ENCODE measurements at places on chromosomes 6 and 20. TPM values are rescaled to one million over a fixed set of nuclear protein-coding genes. Genes with fewer than 3 reads are reported as not detected.

DNA sequence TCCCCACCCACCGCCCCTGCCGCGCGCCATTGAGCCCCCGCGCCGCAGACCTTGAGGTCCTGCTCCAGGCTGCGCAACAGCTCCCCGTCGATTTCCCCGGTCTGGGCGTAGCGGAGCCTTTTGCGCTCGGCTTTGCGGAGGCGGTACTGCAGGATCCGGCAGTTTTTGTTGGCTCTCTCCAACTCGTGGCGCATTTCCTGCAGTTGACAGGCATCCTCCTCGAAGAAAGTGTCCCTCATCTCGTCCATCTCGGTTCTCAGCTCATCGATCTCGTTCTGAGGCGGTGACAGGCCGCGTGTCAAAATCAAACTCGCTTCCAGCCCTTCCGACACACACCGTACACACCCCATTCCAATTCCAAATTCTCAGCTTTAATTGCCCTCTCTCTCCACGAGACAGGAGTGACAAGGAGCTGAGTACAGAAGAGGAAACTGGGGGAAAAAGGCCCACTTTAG, 4.3 kb downstream of the MTCL3 start:
- H3K4me3 ChIP-seq = peak overlapping the region; percentile 90
- H3K4me1 ChIP-seq = peaks cover 42% of the 10 kb centered on the region
- peak; percentile 57 for DNase-seq
- peak overlapping the region; percentile 63 for H3K27ac ChIP-seq

DNA sequence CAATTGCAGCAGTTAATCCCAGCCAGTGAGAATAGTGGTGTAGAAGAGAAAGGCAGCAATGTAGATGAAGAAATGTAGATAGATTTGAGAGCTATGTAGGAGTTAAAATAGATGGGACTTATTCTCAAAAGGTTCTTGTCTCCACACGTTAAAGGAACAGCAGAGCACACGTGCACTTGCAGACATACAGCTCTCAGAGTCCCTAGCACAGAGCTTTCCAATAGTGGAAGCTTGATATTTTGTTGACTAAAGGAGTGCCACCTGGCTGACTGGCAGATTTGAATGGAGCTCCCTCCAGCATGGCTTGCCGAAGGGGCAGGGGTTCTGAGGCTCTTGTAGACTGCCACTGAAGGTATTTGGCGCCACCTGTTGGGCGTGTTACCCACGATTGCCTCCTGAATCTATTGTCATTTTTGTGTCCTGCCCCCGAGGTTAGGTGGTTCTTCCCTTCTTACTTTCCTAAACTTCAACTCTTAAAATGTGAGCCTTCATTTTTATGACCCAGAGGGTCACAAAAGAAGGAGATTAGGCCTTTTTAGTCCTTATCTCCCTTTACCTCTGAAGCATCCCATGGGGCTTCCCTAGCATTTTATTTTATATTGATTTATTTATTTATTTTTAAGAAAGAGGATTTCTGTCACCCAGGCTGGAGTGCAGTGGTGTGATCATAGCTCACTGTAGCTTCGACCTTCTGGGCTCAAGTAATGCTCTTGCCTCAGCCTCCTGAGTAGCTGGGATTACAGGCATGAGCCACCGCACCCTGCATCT, 16.4 kb downstream of the BRD2 start:
- peaks cover 19% of the 10 kb centered on the region for H3K4me1 ChIP-seq
- peaks cover 2% of the 10 kb centered on the region for H3K27me3 ChIP-seq
- DNase-seq = peak; percentile 75
- no peak overlapping the region for H3K4me3 ChIP-seq
- H3K36me3 ChIP-seq = peaks cover 30% of the 10 kb centered on the region

DNA sequence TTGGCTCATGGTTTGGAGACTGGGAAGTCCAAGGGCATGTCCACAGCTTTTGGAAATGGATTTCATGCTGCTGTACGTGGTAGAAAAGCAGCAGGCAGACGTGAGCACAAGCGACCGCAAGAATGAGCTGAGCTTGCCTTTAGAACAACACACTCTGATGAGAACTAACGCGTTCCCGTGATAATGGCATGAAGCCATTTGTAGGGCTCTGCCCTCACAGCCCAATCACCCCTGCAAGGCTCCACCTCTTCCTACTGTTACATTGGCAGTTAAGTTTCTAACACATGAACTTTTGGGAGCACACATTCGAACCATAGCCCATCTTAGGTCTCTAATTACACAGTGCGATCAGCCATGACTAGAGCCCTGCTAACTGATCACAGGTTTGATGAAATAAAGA, 107.5 kb upstream of the TMEM170B start:
- H3K36me3 ChIP-seq = no peaks in the 10 kb centered on the region
- DNase-seq = no peak
- H3K27me3 ChIP-seq = no peaks in the 10 kb centered on the region
- no peak overlapping the region for H3K27ac ChIP-seq
- no peak overlapping the region for H3K4me3 ChIP-seq

DNA sequence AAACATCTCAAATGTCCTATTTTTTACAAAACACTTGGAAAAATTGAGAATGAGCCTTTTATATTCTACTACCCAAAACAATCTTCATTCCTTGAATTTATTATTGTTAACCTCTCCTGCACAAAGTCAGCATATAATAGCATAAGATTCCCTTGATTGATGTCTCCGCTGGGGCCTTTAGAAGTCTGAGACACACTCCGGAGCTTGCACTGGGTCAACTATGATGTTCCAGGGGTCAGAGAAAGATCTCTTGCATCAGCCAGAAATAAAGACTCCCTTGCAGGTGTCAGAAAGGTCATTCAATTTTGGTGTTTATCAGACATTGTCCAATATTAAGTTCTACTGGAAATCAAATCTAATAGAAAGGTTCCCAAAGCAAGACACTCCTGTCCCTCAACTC, 29.7 kb upstream of the NHSL1 start:
- no peak overlapping the region for H3K27ac ChIP-seq
- H3K4me3 ChIP-seq = no peak overlapping the region
- H3K4me1 ChIP-seq = no peaks in the 10 kb centered on the region
- H3K27me3 ChIP-seq = peaks cover 30% of the 10 kb centered on the region

GRCh38 chr6:4256969-4257368, 121.6 kb upstream of the ECI2 start:
- H3K27me3 ChIP-seq = no peaks in the 10 kb centered on the region
- H3K4me3 ChIP-seq = no peak overlapping the region
- H3K36me3 ChIP-seq = no peaks in the 10 kb centered on the region
- no peak overlapping the region for H3K27ac ChIP-seq
- H3K4me1 ChIP-seq = no peaks in the 10 kb centered on the region

DNA sequence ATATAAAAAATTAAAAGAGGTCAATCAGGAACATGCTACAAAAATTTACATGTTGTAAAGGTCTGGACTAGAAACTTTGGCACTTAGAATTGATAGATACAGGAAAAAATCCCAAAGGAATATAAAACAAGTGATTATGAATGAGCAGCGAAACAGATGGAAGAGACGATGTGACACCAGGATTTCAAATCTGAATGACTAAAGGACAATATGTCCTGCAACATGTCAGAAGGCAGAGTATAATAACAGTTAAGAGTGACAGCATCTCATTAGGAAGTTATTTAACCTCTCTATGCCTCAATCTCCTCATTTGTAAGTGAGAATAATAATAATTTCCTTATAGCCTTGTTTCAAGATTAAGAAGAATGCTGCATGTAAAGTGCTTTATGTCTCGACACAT, 50.3 kb downstream of the FRK start:
- DNase-seq = no peak
- peaks cover 32% of the 10 kb centered on the region for H3K27me3 ChIP-seq
- no peak overlapping the region for H3K27ac ChIP-seq
- peaks cover 8% of the 10 kb centered on the region for H3K4me1 ChIP-seq
- H3K36me3 ChIP-seq = no peaks in the 10 kb centered on the region
- H3K4me3 ChIP-seq = no peak overlapping the region

DNA sequence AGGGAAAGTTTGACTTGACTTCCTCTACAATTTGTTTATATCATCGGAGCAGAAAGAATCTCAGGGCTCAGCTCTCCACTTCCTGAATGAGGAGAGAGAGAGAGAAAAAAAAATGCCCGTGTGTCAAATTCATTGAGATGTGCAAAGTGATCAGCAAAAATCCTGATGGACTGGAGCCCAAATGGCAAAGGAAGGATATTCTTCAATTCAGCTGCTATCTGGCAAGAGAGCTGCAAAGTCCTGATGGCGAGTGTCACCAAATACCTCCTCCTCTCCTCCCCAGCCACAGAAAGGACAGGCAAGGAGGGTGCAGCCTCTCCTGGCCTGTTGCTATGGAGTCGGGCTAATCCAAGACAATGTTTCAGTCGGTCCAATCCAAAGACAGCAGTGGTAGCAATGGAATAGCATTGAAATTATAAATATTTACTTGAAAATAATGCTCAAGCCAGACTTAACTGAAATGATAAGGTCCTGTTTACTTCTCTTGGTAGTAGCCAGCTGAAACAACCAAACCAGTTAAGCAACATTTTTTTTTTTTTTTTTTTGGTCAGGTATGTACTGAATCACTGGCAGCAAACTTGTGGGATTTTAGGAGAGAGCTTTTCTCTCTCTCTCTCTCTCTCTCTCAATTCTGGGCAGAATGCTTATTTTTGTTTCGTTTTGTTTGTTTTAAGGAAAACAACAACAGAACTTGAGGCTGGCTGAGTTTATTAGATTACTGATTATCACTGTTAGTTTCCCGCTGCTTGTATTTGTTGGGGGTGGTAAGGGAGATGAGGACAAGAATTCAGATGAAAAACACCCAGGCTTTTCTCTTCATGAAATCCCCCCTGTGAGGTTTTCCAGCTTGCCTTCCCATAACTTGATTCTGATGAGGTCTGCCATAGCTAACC, 204.2 kb downstream of the BCAS1 start:
- DNase-seq = no peak
- H3K36me3 ChIP-seq = no peaks in the 10 kb centered on the region
- H3K27ac ChIP-seq = peak overlapping the region; percentile 90
- no peaks in the 10 kb centered on the region for H3K27me3 ChIP-seq

GRCh38 chr6:148001844-148002642, 340.6 kb upstream of the SASH1 start:
- DNase-seq = no peak
- no peak overlapping the region for H3K27ac ChIP-seq
- no peaks in the 10 kb centered on the region for H3K36me3 ChIP-seq
- no peaks in the 10 kb centered on the region for H3K4me1 ChIP-seq
- no peak overlapping the region for H3K4me3 ChIP-seq

DNA sequence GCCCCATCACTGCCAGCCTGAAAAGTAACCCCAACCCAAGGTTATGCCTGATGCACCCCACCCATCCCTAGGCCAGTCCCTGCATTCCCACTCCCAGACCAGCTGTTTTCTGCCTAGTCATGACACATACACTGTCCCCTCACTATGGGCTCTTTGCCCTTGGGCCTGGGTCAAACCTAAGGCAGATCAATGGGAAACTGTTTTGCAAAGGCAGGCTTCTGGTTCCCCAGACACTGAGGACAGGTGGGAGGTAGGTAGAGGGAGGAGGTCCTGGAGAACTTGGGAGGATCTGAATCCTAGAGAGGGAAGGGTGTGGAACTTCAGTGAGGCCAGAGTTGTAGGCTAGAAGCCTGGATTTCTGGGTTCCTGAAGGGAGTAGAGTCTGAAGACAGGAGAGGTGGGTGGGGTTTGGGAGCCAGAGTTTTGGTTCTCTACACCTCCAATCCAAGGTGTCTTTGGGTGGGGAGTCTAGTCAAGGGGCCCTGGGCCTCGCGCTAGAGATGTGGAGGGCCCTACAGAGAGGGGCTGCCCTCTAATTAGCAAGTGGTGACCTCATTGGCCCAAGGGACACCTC, 2.0 kb downstream of the CLIC1 start:
- peak overlapping the region; percentile 91 for H3K27ac ChIP-seq
- peaks cover 63% of the 10 kb centered on the region for H3K36me3 ChIP-seq
- H3K4me1 ChIP-seq = peaks cover 55% of the 10 kb centered on the region
- peak overlapping the region; percentile 93 for H3K4me3 ChIP-seq
- no peaks in the 10 kb centered on the region for H3K27me3 ChIP-seq
- DNase-seq = no peak

DNA sequence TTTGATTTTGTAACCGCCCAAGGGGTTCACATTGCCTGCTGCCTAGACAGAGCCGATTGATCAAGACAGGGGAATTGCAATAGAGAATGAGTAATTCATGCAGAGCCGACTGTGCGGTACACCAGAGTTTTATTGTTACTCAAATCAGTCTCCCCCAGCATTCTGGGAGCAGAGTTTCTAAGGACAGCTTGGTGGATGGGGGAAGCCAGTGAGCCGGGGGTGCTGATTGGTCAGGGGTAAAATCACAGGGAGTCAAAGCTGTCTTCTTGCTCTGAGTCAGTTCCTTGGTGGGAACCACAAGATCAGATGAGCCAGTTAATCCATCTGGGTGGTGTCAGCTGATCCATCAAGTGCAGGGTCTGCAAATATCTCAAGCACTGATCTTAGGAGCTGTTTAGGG, 60.0 kb upstream of the EZR start:
- H3K27me3 ChIP-seq = peaks cover 5% of the 10 kb centered on the region
- no peak overlapping the region for H3K4me3 ChIP-seq
- H3K36me3 ChIP-seq = peaks cover 11% of the 10 kb centered on the region

- H3K4me3 ChIP-seq = no peak overlapping the region
- H3K27ac ChIP-seq = no peak overlapping the region
- no peaks in the 10 kb centered on the region for H3K4me1 ChIP-seq
- H3K27me3 ChIP-seq = peaks cover 4% of the 10 kb centered on the region
- H3K36me3 ChIP-seq = no peaks in the 10 kb centered on the region
- DNase-seq = no peak
Measured at GRCh38 chr6:146898069-146898887, 299.5 kb downstream of the ADGB start.

- peaks cover 12% of the 10 kb centered on the region for H3K27me3 ChIP-seq
- no peak for DNase-seq
- H3K4me3 ChIP-seq = no peak overlapping the region
- no peak overlapping the region for H3K27ac ChIP-seq
- H3K36me3 ChIP-seq = no peaks in the 10 kb centered on the region
Measured at GRCh38 chr6:147530132-147531060, 21.9 kb downstream of the SAMD5 start.

DNA sequence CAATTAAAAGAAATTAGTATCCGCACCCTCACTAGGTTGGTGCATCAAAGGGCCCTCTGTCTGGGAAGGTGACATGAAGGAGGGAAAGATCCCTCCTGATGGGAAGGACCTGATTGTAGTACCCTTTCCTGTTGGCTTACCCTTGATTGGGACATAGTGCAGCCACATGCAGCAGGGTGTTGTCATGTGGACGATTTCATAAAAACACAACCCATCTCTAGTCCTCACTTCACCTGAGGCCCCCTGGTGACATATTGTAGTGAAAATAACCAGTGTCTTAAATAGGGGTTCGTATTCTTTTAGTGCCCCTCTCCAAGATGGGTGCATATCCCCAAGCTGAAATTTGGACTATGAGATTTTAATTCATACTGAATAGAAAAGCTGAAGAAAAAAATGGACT, 97.3 kb downstream of the SLX4IP start:
- H3K4me1 ChIP-seq = peaks cover 11% of the 10 kb centered on the region
- no peaks in the 10 kb centered on the region for H3K36me3 ChIP-seq
- no peaks in the 10 kb centered on the region for H3K27me3 ChIP-seq
- no peak overlapping the region for H3K27ac ChIP-seq
- no peak overlapping the region for H3K4me3 ChIP-seq

GRCh38 chr6:19268718-19269117, 568.5 kb upstream of the ID4 start:
- no peak overlapping the region for H3K4me3 ChIP-seq
- H3K36me3 ChIP-seq = no peaks in the 10 kb centered on the region
- no peaks in the 10 kb centered on the region for H3K27me3 ChIP-seq
- H3K27ac ChIP-seq = no peak overlapping the region

Gene MCCD1
- not detected for total RNA-seq

Gene DLL1
- total RNA-seq = not detected

Gene RAD21L1
- total RNA-seq = not detected

Gene COL21A1
- total RNA-seq = not detected

Gene KDM1B
- total RNA-seq = 9.9 TPM

Gene NR2E1
- not detected for total RNA-seq

Gene FAM209B
- total RNA-seq = 1.8 TPM

Gene HLA-DOA
- total RNA-seq = 0.37 TPM

Data from activated T-helper 2 cell treated with anti-CD3 and anti-CD28 coated beads, Interferon-gamma antibody, Interleukin-2, Interleukin-4, amounts not matched to agents 10 μg/mL and 5 μg/mL and 100 μg/mL, durations not matched to agents 14 hours and 24 hours and 36 hours (primary cell).